ENCODE measurements at places on chromosomes 5 and 9. TPM values are rescaled to one million over a fixed set of nuclear protein-coding genes. Genes with fewer than 3 reads are reported as not detected.

ZFP37 gene
- total RNA-seq = 0.33 TPM

IFNA13 gene
- total RNA-seq = not detected

OCLN gene
- total RNA-seq = 0.12 TPM

APBA1 gene
- 1.1 TPM for total RNA-seq

SLC28A3 gene
- 0.44 TPM for total RNA-seq

SMIM32 gene
- total RNA-seq = not detected

PCDHA1 gene
- total RNA-seq = not detected

CARTPT gene
- not detected for total RNA-seq

PCDHGB7 gene
- 0.12 TPM for total RNA-seq

All from activated CD4-positive, alpha-beta T cell treated with anti-CD3 and anti-CD28 coated beads, Interleukin-2, amount 10 ng/mL, durations not matched to agents 24 days and 14 days (primary cell).